ENCODE measurements at places on chromosomes 12 and 14.

GRCh38 chr12:98698603-98699463 is 53.7 kb downstream of the APAF1 start:
- peak; percentile 75 for DNase-seq

- DNase-seq: peak; percentile 95
These were observed 33.2 kb downstream of the ETNK1 start for GRCh38 chr12:22658214-22658613.

- DNase-seq: no peak
These were observed 79.0 kb downstream of the TMX1 start for GRCh38 chr14:51318813-51319597.

DNA sequence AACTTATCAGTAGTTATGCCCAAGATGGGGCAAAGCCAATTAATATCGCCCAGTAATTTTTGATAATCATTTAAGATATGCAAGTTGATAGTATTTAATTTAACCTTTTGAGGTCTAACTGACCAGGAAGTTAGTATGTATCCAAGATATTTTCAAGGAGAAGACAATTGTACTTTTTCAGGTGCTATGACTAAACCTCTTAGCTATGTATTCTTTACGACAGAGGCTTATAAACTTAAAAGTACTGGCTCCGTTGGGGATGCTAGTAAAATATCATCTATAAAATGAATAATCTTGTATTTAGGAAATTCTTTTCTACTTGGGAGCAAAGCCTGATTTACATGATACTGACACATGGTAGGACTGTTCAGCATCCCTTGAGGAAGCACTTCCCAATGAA is 40.3 kb downstream of the TMTC3 start:
- DNase-seq: no peak

- DNase-seq: no peak
These were observed 15.0 kb upstream of the MANSC4 start for GRCh38 chr12:27794818-27795584.

GRCh38 chr12:48956279-48957140 is 777 bp downstream of the ARF3 start:
- peak; percentile 95 for DNase-seq

DNA sequence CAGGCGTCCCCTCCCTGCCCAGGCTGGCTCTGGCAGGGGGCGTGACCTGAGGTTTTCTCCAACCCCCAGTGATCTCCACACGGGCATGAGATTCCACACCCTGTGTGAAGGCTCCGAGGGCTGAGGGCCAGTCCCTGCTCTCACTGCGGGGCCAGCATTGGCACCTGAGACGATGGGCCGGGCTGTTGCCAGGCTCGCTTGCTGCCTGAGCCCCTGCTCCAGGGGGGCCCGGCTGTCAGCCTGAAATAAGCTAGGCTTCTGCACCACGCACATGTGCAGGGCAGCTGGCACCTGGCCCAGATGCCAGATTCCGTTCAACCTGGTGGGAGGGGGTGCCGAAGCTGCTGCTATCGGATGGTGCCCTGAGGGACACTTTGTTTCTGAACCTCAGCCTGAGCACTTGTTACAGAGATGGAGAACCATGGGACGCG is 196.5 kb upstream of the PRMT8 start:
- DNase-seq: no peak

DNA sequence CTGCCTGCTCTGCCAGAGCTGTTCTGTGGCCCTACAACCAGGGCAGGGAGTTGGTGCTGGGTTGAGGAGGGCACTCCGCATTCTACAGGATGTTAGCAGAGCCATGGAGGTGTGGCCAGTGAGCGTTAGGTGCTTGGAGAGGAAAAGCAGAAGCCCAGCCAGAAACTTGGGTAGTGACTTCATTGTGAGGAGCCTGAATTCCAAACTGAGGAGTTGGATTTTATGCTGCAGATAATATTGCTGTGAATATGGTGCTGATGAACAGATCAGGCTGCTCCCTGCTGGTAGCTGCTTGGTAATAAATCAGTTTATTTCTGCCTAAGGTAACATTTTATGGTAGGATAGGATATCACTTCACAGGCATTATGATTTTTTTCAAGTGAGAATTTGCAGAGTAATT is 7.1 kb upstream of the CCDC175 start:
- peak; percentile 34 for DNase-seq

- no peak for DNase-seq
These were observed 37.7 kb downstream of the CCDC177 start for GRCh38 chr14:69536971-69537370.

GRCh38 chr14:99479160-99479905 is 1.3 kb downstream of the SETD3 start:
- DNase-seq: peak; percentile 15

DNA sequence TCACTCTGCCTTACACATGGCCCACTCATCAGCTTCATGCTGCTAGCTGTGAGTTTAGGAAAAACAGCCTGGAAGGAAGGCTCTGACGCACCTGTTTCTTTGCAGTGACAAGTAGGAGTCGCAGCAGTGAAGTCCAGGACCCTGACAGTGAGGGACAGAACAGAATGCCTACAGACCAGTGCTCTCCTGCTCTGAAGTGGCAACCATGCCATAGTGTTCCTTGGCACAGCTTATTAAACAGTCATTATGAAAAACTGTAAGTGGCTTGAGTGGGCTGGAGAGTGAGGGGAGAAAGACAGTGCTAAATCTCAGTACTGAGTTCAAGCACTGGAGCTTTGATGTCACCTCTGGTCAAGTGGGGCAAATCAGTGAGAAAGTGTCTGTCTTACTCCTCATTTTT is 61.7 kb downstream of the MYRFL start:
- no peak for DNase-seq

- peak; percentile 84 for DNase-seq
These were observed 247.9 kb upstream of the ARHGAP5 start for GRCh38 chr14:31828946-31829868.

- DNase-seq: peak; percentile 65
These were observed 4.9 kb downstream of the ZBTB39 start for GRCh38 chr12:57001448-57001906.

DNA sequence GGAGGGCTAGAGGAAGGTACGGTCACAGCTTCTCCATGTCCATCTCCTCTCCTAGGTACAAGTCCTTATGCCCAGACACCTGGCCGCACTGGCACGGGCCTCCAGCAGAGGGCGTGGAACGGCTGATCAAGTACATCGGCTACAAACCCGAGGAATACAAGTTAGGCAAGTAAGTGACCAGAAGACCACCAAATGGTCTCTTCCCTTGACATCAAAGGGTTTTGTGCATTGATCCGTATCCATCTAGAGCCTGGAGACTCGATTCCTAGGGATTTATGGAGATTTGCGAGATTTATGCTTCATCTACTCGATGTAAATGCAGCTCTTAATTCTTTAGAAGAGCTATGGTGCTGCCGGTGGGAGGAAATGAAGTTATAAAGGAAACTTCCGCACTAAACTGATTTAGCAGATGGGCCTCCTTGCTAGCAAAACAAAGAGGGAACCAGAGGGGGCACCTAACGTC is 44.2 kb downstream of the KCTD10 start:
- DNase-seq: peak; percentile 80
